ENCODE measurements at places on chromosomes 13 and 19.

DNA sequence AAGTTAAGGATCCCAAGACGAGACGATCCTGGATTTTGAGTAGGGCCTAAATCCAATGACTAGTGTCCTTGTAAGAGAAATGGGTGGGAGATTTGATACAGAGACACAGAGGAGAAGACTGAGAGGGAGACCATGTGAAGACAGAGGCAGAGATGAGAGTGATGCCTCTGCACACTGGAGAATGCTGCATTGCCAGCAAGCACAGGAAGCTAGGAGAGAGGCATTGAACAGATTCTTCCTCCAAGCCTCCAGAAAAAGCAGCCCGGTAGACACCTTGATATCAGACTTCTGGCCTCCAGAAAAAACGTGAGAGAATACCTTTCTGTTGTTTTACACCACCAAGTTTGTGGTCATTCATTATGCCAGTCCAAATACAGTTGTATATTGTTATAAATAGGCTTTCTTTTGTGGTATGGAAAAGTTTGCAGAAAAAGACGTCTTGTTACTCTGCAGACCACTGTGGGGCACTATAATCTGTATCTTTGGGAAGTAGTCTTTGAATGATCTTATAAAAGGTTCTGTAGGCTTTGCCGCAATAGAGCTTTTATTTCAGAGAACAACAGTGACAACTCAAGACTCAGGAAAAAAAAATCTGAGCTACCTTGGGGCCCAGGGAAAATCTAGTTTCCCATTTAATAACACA lies 17.9 kb upstream of the RFC3 start:
- DNase-seq = no peak

DNA sequence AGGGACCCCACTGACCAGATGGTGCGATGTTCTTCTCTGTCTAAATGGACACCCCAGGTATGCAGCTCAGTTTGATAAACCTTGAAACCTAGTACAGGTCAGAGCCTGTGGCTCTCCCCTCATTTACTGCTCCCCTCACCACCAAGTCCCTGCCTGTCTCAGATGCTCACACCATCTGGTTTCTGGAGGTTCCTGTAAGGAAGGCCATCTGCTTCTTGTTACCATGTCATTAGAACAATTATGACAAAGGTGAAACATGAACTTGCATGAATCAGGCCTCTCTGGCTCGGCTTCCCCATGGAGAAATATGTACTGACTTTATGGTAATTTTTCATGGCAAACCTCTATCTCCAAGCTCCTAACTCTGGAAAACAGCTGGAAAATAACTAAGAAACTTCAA lies 965.7 kb downstream of the UQCRFS1 start:
- DNase-seq = no peak

GRCh38 chr13:92951273-92951890 lies 275.2 kb upstream of the GPC6 start:
- peak; percentile 34 for DNase-seq

DNA sequence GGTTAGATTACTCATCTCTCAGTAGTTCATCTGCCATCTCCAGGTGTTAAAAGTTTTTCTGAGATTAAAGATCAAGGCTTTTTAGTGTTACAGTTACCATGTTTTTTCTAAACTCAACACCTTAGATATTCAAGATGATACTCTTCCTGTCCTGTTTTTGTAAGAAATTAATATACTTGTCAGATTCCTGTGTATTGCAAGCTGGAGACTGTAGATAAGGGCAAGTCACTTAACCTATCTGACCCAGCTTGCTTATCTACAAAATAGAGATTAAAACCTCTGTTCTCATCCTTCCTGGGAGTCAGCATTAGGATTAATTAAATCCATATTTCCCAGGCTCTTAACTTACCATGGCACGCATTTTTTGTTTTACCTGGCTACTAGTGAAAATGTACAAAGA lies 25.2 kb downstream of the SUGT1 start:
- DNase-seq = no peak

DNA sequence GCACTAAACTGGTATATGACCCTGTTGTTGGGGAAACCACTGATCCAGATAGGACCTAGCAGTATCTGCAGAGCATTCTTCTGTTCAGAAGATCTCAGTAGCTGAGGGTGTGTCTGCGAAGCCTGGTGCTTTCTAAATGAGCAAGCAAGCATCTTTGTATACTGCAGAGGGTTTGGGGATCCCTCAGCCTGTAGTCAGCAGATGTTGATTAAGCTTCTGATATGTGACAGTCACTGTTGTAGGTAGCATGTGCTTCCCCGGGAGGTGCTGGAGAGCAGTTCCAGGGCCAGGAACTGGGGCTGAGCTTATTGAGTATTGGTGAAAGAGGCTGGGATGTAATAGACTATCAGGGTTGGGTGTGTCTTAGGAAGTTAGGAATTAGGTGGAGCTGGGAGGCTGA lies 1.5 kb downstream of the SCAF1 start:
- no peak for DNase-seq

GRCh38 chr13:39968646-39969475 lies 313.4 kb downstream of the COG6 start:
- no peak for DNase-seq

All from kidney glomerular epithelial cell (primary cell).